ENCODE measurements at places on chromosomes 5 and 9. TPM values are rescaled to one million over a fixed set of nuclear protein-coding genes. Genes with fewer than 3 reads are reported as not detected.
A peak's percentile ranks its signal among the peaks of the same experiment; 100 is the strongest.

NOTCH1 gene
- 36.0 TPM for total RNA-seq

PCDH1 gene
- total RNA-seq, result 8.6 TPM

SEMA5A gene
- 2.8 TPM for total RNA-seq

ZNF608 gene
- 27.7 TPM for total RNA-seq

SH3GL2 gene
- total RNA-seq, result 0.71 TPM

NCBP1 gene
- 13.9 TPM for total RNA-seq

PCDH12 gene
- total RNA-seq, result 6.2 TPM

GRCh38 chr9:83204047-83204446, 141.1 kb upstream of the RASEF start:
- no peaks in the 10 kb centered on the region for H3K27me3 ChIP-seq
- H3K27ac ChIP-seq, result no peak overlapping the region
- no peaks in the 10 kb centered on the region for H3K4me1 ChIP-seq
- H3K36me3 ChIP-seq, result no peaks in the 10 kb centered on the region
- no peak for DNase-seq

- H3K4me1 ChIP-seq, result no peaks in the 10 kb centered on the region
- H3K27ac ChIP-seq, result no peak overlapping the region
- H3K36me3 ChIP-seq, result no peaks in the 10 kb centered on the region
- no peaks in the 10 kb centered on the region for H3K27me3 ChIP-seq
- no peak overlapping the region for H3K4me3 ChIP-seq
These were observed 101.0 kb downstream of the STARD4 start for GRCh38 chr5:111411301-111411700.

GRCh38 chr9:124696101-124696500, 75.0 kb downstream of the NR6A1 start:
- H3K27ac ChIP-seq, result no peak overlapping the region
- H3K27me3 ChIP-seq, result no peaks in the 10 kb centered on the region
- H3K4me1 ChIP-seq, result peaks cover 16% of the 10 kb centered on the region
- no peak overlapping the region for H3K4me3 ChIP-seq
- H3K36me3 ChIP-seq, result no peaks in the 10 kb centered on the region

- H3K4me3 ChIP-seq, result no peak overlapping the region
- no peak for DNase-seq
- no peaks in the 10 kb centered on the region for H3K36me3 ChIP-seq
- H3K27me3 ChIP-seq, result no peaks in the 10 kb centered on the region
- H3K4me1 ChIP-seq, result peaks cover 92% of the 10 kb centered on the region
- no peak overlapping the region for H3K27ac ChIP-seq
These were observed 8.8 kb downstream of the RXRA start for GRCh38 chr9:134335061-134335460.

DNA sequence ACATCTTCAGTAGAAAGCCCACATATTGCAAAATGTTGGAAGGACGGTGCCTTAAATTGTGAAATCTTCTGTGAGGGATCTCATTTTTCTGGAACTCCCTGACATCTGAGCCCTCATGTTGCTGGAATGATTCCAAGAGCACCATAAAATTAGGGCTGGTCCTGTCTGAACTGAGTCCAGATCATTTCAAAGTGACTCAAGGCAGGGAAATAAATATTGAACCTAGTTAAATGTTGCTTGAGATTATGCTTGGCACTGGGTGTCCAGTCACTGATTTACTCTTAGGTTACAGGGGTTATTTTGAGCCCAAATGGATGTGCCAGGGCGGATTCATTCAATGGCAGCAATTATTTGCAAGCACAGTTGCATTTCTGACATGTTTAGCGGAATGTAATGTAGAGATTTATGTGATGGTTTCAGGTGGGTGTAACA, 437.0 kb downstream of the PIK3R1 start:
- H3K4me1 ChIP-seq, result no peaks in the 10 kb centered on the region
- H3K27ac ChIP-seq, result no peak overlapping the region
- no peak for DNase-seq

GRCh38 chr5:32210151-32210550, 36.0 kb upstream of the GOLPH3 start:
- H3K4me1 ChIP-seq, result no peaks in the 10 kb centered on the region
- H3K27me3 ChIP-seq, result no peaks in the 10 kb centered on the region
- no peak for DNase-seq
- no peak overlapping the region for H3K4me3 ChIP-seq
- no peak overlapping the region for H3K27ac ChIP-seq

GRCh38 chr9:81777482-81777881, 88.1 kb upstream of the TLE1 start:
- H3K36me3 ChIP-seq, result no peaks in the 10 kb centered on the region
- no peaks in the 10 kb centered on the region for H3K27me3 ChIP-seq
- H3K27ac ChIP-seq, result no peak overlapping the region

DNA sequence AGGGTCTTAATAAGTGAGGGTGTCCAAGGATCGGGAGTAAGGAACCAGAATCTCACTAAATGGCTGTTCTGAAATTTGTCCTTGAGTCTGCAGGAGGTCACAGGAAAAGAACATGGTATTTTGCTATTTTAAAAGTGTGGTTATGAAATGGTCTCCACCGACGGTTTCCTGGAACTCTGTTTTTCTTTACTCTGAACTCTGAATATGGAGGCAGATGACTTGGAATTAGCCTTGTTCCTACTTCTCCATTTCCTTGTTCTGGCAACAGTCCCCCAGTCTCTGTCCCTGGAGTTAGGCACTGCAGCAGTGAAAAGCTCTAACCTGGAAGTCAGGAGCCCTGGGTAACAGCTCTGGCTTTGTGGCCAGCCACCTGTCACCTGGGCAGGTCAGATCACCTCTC, 46.6 kb upstream of the C5orf58 start:
- no peaks in the 10 kb centered on the region for H3K36me3 ChIP-seq
- no peak for DNase-seq
- no peaks in the 10 kb centered on the region for H3K27me3 ChIP-seq
- H3K4me3 ChIP-seq, result no peak overlapping the region
- no peaks in the 10 kb centered on the region for H3K4me1 ChIP-seq

GRCh38 chr9:115013998-115014397, 83.6 kb upstream of the TNFSF8 start:
- DNase-seq, result peak; percentile 89
- no peak overlapping the region for H3K27ac ChIP-seq
- H3K36me3 ChIP-seq, result no peaks in the 10 kb centered on the region
- H3K27me3 ChIP-seq, result no peaks in the 10 kb centered on the region
- peaks cover 44% of the 10 kb centered on the region for H3K4me1 ChIP-seq

GRCh38 chr5:149667829-149668330, 62.2 kb upstream of the PPARGC1B start:
- no peak overlapping the region for H3K27ac ChIP-seq
- H3K4me3 ChIP-seq, result no peak overlapping the region
- no peaks in the 10 kb centered on the region for H3K27me3 ChIP-seq
- no peak for DNase-seq

GRCh38 chr9:93304574-93305496, 120.9 kb downstream of the WNK2 start:
- H3K27me3 ChIP-seq, result no peaks in the 10 kb centered on the region
- peak; percentile 81 for DNase-seq
- no peaks in the 10 kb centered on the region for H3K36me3 ChIP-seq
- H3K27ac ChIP-seq, result peak overlapping the region; percentile 65

GRCh38 chr5:124741711-124742496, 4.5 kb downstream of the ZNF608 start:
- no peaks in the 10 kb centered on the region for H3K4me1 ChIP-seq
- H3K36me3 ChIP-seq, result no peaks in the 10 kb centered on the region
- peak overlapping the region; percentile 70 for H3K4me3 ChIP-seq
- peak overlapping the region; percentile 92 for H3K27ac ChIP-seq
- no peak for DNase-seq

GRCh38 chr9:134724912-134725604, 83.5 kb downstream of the COL5A1 start:
- peaks cover 25% of the 10 kb centered on the region for H3K36me3 ChIP-seq
- H3K27me3 ChIP-seq, result no peaks in the 10 kb centered on the region
- peak; percentile 61 for DNase-seq
- no peak overlapping the region for H3K4me3 ChIP-seq

DNA sequence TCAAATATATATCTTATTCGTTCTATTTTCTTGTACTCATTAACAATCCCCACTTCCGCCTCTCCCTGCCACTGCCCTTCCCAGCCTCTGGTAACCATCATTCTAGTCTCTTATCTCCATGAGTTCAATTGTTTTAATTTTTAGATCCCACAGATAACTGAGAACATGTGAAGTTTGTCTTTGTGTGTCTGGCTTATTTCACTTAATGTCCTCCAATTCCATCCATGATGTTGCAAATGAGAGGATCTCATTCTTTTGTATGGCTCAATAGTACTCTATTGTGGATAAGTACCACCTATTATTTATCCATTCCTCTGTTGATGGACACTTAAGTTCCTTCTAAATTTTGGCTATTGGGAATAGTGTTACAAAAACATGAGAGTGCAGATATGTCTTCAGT, 17.2 kb upstream of the CMYA5 start:
- no peak for DNase-seq
- H3K36me3 ChIP-seq, result peaks cover 4% of the 10 kb centered on the region
- no peak overlapping the region for H3K27ac ChIP-seq
- H3K4me1 ChIP-seq, result no peaks in the 10 kb centered on the region
- no peaks in the 10 kb centered on the region for H3K27me3 ChIP-seq

DNA sequence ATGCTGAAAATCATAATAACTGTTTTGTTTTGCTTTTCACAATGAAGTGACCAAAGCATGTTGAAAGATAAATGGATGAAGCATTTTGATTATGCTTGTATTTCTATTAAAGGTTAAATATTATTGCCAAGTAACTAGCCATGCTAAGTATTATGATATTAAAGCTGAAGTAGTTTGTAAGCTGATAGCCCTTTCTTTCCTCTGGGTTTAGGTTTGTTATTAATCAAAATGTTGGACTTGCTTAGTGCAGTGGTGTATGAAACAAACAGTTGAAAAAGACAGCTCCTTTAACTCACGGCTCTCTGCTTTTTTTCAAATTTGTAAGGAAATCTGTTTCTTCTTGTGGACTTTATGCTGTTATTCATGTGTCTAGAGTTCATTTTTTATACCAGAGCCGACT, 246.0 kb downstream of the CWC27 start:
- no peak overlapping the region for H3K4me3 ChIP-seq
- H3K36me3 ChIP-seq, result no peaks in the 10 kb centered on the region
- H3K27ac ChIP-seq, result peak overlapping the region; percentile 14

GRCh38 chr9:128286440-128286839, 10.4 kb downstream of the SWI5 start:
- H3K4me3 ChIP-seq, result no peak overlapping the region
- DNase-seq, result no peak
- H3K36me3 ChIP-seq, result peaks cover 9% of the 10 kb centered on the region
- no peaks in the 10 kb centered on the region for H3K27me3 ChIP-seq

DNA sequence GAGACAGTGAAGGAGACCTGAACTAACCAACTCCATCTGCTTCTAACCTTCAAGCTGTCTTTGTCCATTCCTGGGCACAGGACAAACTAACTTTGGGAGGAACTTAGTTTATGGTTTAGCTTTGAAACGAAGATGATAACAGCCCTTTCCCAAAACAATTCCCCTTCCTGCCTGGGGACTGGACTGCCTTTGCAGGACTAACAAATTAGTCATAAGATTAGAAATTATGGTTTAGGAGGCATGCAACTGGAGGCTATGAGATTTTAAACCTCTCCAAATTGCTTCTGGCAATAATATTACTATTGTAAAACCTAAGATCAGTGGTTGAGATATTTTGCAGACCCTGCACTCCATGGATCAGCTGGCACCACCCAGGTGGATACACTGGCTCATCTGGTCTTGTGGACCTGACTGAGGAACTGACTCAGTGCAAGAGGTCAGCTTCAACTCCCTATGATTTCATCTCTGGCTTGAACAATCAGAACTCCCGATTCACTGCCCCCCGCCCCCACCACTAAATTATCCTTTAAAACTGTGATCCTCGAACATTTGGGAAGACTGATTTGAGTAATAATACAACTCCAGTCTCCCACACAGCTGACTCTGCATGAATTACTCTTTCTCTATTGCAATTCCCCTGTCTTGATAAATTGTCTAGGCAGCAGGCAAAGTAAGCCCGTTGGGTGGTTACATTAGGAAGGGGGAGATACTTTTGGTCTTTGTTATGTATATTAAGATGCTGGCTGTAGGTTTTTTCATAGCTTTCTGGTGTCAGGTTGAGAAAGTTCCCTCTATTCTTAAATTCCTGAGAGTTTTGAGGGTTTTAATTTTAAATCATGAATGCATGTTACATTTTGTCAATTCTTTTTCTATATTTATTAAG, 213.3 kb downstream of the TSSK1B start:
- no peaks in the 10 kb centered on the region for H3K4me1 ChIP-seq
- DNase-seq, result no peak
- no peaks in the 10 kb centered on the region for H3K36me3 ChIP-seq
- no peak overlapping the region for H3K4me3 ChIP-seq

DNA sequence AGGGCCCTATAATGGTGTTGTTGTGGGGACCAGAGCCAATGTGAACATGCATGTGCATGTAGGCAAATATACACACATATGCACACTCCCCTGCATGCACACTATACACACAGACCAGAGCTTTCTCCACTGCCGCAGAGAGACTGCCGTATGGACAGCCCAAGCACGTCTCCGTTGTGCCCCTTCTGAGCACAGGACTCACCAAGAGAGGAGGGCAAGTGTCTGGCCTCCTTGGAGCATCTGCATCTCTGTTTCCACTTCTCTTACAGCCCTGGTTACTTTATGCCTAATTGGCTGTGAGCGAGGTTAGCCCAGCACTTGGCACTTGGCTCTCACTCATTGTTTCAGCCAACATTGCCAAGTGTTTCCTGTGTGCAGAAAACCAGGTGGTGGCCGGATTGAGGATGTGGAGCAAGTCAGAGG, 30.4 kb downstream of the CSF2 start:
- no peaks in the 10 kb centered on the region for H3K27me3 ChIP-seq
- H3K4me3 ChIP-seq, result no peak overlapping the region
- no peak overlapping the region for H3K27ac ChIP-seq
- H3K4me1 ChIP-seq, result peaks cover 9% of the 10 kb centered on the region
- H3K36me3 ChIP-seq, result no peaks in the 10 kb centered on the region

DNA sequence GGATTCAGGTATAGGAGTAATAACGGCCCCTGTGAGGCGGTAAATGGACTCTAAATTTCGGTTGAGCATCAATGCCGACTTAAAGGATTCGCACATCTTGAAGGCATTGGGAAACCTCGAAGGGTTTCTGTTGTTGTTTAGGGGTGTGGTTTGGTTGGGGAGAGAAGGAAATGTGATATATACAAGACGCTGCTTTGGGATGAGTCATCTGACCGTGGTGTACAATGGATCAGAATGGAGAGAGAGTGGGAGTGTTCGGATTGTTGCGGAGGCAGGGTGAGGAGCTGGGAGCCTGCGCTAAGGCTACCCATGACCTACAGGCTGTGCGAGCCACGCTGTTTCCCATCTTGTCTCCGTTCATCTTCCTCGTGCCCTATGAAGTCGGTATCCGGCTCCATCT, 60.4 kb upstream of the ERCC6L2 start:
- H3K27ac ChIP-seq, result no peak overlapping the region
- H3K36me3 ChIP-seq, result no peaks in the 10 kb centered on the region
- DNase-seq, result no peak
- H3K4me1 ChIP-seq, result no peaks in the 10 kb centered on the region

DNA sequence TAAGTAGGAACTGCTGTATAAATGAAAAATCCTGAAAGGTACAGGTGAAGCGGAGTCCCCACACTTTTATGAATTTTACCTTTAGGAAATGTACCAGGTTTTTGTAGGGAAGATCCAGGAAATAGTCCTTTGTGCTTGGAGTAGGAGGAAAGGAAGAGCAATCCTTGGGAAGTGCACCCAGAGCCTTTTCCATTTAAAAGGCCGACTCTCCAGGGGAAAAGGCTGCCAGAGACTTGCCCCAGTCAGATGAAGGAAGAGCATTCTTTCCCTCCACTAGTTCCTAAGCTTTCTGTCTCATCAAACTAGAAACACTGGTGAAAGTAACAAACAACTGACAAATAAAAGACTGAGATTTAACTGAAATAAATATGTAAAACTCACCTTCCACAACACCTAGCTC, 779.4 kb upstream of the CDH6 start:
- no peak overlapping the region for H3K4me3 ChIP-seq
- no peak for DNase-seq
- no peaks in the 10 kb centered on the region for H3K36me3 ChIP-seq
- no peaks in the 10 kb centered on the region for H3K27me3 ChIP-seq
- no peaks in the 10 kb centered on the region for H3K4me1 ChIP-seq

All from sigmoid colon (tissue), 7 donors.